ENCODE measurements at places on chromosomes 5 and 9. TPM values are rescaled to one million over a fixed set of nuclear protein-coding genes. Genes with fewer than 3 reads are reported as not detected.
A peak's percentile ranks its signal among the peaks of the same experiment; 100 is the strongest.

DNA sequence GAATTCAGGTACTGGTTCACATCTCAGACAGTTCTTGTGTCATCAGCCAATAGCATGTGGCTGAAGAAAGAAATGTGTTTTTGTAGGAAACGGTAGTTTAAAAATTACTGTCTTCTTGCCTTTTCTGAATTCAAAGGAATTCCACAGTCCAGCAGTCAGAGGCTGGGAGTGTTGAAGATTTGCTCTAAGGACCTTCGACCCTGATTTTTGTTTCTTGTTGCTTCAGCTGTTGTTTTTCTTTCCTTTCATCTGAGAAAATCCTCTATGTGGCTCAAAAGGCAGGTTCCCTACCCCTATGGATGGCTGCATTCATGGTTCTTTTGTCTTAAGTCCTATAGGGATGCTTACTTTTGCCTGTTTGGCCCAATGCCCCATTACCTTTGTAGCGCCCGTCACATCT lies 304.9 kb downstream of the TMEM167A start:
- DNase-seq = no peak

CSF1R gene
- 24.9 TPM for total RNA-seq

GRCh38 chr5:113063927-113064326 lies 87.3 kb downstream of the DCP2 start:
- no peak for DNase-seq

- no peak for DNase-seq
Observed at GRCh38 chr9:113541019-113541900, 77.7 kb downstream of the RGS3 start.

DNA sequence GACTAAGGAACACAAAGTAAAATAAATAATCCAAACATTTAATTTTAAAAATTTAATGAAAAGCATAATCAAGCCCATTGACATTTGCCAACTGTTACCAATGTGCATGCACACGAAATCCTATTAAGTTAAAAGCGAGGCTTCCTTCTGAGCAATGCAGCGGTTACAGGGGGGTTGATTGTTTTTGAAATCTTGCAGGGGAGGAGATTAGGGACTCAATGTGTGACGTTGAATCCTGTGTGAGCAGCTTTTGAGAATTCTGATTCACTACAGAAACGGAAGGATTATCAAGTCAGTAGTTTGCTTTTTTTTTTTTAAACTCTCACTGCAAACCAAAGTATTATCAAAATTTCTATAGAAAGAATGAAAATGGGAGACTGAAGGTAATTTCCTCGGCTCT lies 109.5 kb downstream of the PRKACG start:
- DNase-seq = no peak

DNA sequence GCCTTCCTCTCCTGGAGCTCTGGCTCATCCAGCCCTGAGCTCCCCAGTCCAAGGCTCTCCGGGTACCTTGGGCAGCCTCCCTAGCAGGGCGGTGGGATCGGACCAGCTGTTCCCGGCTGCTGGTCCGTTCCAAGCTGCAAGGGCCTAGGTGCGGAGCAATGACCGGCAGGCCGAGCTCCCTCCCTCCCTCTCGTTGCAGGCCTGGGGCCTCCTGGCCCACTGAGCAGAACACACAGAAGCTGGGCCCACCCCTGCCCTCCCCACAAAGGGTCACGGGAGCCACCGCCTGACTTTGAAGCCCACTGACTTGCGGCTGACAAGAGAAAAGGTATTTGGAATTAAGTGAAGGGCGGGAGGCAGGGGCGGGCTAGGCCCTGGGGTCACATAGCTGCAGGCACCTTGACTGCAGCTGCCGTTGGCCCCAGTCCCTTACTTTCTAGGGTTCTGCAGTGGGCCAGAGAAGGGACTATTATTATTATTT lies 104.7 kb upstream of the IER5L start:
- peak; percentile 90 for DNase-seq

DNA sequence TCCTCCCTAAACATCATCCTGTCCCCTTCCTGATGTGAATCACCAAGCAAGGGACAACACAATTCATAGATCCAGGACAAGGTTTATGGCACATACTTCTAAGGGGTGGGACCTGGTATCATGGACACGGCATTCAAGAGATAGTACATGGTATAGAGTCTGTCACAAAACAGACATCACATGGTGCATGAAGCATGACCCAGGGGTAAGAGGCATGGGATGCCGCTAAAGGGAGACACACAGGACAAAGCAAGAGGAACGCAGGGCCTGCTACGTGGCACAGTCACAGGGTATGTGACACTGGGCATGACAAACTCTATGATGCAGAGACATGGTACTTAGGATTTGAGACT lies 20.7 kb downstream of the GSN start:
- DNase-seq = no peak
